ENCODE measurements at places on chromosomes 2 and 18.

DNA sequence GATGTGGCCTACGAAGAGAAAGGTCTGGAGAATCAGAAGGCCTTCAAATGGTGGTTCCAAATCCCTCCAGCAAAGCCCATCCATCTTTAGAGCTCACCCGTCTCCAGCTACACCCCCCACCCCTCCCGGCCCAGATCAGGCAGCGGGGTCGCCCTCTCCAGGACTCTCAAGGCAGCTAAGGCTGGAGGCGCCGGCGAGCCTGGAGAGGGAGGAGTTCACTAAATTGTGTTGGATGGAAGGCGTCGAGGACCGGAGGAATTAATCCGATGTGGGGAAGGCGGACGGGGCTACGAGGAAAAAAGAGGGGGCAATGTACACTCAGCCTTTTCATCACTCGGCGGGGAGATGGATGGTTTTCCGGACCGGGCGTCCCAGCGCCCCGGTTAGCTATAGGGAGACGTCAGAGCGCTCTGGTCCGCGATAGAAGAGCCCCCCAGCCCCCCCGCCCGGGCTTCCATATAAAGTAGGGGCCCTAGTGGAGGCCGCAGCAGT lies at the start of gene GRP:
GRP (plus strand) TSS at position 487 of the 492 bp plus-strand sequence. CDS start 108 bp downstream, outside the sequence.
- no peak for DNase-seq

- no peak for DNase-seq
These were observed 36.6 kb downstream of the KCNS3 start for GRCh38 chr2:17915099-17915498.

- no peak for DNase-seq
These were observed 35.7 kb upstream of the MPP4 start for GRCh38 chr2:201734111-201734510.

DNA sequence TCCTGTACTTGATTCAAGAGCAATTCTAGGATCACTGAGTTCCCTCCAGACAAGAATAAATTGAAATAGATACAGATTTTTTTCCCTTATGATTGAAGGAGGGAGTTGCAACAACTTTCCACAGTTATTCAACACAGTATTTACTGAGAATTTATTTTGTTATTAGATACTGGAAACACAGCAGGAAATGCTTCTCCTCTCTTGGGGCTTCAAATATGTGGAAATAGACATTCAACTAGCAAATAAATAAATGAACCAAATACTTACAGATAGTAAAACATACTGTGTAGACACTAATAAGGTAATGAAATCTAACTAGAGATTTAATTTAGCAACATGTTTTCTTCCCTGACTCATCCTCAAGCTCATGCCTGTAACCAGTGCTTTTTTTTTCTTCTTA lies 169.2 kb downstream of the LNPK start:
- no peak for DNase-seq

DNA sequence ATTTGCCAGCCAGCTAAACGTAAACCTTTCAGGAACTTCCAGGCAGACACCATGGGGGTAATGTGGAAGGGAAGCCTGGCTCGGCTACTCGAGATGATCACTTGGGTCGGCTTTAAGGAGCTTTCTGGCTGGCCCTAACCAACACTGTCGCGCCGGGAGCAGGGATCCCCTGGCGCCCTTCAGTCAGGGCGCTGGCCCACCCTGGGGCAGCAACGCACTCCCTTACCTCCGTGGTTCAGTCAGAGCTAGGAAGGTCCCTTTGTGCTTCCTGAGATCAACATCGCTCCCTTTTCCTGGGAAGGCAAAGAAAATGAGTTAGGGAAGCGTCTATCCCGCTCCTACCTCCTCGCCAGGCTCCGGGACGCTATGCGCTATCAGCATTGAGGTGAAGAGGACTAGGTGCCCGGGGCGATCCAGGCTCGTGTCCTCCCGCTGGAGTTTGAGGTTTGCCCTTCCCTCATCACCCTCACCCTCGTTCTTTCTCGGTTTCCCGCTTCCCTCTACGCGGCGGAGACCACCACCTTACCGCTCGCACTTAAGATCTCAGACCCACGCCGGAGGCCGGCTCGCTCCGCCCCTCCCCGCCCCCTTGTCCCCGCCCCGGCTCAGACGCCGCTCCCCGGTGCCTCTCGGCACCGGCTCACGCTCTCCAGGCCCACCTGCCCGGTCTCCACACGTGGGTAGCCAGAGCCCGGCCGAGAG lies 449 bp upstream of the ATRAID start:
- no peak for DNase-seq

GRCh38 chr2:152390837-152391236 lies 55.9 kb downstream of the FMNL2 start:
- DNase-seq: no peak

DNA sequence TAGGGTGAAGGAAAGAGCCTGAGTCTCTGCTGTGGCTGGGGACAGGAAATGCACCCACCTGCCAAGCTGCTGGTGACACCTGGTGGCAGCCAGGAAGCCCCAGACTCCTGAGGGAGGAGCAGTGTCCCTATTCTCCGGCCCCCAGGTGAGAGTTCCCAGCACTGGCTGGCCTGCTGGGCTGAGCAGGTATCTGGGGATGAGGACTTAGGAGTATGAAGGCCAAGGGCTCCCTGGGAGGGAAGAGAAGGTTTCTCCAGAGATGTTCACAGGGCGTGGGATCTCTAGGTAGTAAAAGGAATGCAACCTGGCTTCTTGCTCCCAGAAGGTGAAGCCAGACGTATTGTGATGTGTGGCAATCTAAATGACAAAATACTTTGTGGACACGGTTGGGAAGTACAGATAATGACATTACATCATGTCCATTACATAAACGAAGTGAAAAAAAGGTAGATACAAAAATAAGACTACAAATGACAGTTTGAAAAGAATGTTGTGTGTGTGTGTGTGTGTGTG lies 75.8 kb upstream of the SLC1A4 start:
- no peak for DNase-seq

DNA sequence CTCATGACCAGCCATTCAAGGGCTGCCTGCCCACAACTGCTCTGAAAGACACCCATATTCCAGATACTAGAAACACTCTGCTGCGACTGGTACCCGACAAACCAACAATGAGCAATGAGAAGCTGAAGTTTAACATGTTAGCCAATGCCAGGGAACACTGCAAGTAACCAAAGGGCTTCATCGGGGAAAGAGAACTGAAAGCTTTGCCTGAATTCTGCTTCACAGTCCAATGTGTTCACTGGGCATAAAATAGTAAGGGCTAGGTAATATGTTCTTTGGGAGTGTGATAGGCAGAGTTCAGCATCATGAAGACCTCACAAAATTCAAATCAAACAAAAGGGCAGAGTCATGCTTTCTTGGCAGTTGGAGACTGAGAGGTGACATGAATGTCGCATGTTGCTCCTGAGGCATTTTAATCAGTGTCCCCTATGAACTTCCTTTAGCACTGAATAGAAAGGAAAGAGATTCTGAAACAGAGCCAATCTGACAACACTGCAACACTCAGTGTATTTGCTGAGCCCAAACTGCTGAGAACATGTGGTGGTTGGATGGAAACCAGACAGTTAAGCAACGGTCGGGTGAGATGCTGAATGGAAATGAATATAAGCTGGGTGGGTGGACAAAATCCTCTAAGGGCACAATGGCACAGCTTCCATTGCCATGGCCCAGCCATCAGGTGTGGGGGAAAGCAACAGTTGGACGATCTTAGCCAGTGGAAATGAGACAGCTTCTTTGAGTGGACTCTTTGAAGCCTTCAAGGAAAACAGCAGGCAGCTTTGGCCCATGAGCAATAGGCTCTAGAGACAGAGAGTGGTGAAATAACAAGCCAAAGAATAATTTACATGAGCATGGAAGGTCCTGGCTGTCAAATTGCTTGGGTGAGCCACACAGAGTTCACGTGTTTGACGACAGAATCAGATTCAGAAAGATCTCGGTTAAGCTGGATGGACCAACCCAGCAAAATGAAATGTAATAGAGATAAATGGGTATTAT lies 277.5 kb downstream of the AFF3 start:
- DNase-seq: no peak

DNA sequence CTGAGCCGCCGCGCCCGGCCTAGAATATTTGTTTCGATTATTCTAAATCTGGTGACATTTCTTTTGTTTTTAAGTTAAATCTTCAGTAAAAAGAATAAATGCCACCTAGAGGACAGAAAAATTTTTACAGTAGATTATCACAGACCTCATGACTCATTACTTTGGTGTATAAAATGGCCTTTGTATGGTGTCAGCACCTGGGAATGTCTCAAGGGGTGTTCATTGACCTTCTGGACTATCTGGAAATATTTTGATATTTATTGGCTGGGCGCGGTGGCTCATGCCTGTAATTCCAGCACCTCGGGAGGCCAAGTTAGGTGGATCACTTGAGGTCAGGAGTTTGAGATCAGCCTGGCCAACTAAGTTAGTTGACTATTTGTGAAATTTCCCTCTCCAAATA lies 30.3 kb upstream of the SLC30A6 start:
- DNase-seq: no peak

DNA sequence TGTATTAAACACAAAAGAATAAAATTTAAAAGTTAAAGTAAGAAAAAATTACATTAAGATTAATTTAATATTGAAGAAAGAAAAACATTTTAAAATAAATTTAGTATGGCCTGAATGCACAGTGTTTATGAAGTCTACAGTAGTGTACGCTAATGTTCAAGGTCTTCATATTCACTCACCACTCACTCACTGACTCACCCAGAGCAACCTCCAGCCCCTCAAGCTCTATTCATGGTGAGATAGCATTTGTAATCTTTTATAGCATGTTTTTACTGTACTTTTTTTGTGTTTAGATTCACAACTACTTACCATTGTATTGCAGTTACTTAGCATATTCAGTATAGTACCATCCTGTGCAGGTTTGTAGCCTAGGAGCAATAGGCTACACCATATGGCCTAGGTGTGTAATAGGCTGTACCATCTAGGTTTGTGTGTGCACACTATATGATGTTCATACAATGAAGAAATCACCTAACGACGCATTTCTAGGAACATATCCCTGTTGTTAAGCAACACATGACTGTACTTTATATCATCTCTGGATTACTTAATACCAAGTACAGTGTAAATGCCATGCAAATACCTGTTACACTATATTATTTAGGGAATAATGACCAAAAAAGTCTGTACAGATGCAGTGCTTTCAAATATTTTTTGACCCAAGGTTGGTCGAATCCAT lies 144.0 kb upstream of the IL1R2 start:
- DNase-seq: no peak

DNA sequence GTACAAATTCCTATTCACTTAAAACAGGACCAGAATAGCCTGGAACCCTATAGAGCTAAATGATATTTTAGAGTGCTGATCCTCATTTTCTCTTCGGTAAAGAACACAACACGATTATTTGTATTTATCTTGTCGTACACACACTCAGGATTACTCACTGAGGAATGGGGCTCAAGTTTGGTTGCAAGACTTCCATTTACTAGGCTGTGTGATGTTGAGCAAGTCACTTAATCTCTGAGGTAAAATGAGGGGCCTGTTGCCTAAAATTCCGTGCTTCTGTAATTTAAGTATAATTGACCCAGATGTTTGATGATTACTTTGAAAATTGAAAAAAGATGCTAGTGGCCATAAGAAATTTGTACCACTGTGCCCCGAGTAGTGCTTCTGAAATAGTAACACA lies 42.6 kb upstream of the MAP4K3 start:
- DNase-seq: no peak

DNA sequence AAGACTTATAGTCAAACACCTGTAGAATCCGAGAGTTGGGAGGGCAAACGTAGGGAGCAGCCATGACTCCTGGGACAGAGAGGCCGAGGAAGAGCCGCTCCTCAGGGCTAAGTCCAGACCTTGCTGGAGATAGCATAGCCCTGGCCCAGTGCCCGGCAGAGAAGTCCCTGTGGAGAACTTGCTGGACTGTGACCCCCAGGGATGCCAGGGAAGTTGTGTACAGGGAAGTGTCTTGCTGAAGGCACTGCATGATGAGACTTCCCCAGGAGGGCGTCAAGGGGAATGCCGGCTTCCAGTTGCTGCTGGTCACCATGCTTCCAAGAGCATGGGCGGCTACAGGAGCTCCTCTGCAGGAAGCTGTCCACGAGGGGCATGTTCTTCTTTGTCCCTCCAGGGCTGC lies 8.6 kb upstream of the CNDP1 start:
- DNase-seq: no peak

DNA sequence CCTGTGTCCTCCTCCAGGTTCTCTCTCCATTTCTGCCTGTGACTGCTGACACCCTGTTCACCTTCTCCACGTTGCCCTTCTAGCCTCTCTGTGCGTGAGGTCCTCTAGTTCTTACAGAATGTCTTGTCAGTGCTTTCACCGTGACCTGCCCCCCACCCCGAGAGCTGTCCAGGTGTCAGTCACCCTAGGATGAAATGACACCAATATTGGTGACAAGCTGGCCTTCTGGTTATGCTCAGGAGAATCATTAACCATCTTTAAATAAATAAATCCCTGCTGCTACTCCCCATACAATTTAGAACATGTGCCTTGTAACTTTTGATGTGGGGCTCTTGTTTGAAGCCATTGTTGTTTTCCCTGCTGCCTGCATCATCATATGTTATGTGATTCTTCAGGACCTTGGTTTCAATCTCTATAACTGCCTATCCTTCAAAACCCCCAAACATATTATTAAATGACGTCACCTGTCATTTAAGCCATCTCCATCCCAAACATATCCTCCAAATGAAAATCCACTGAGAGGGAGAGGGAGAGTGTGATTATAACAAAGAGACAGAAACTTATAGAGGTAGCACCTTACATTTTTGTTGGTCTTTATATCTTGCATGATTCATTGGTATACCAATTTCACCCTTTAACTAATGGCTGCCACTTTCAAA lies 496.3 kb downstream of the PARD3B start:
- no peak for DNase-seq

- DNase-seq: no peak
These were observed 1.6 kb downstream of the ABCA12 start for GRCh38 chr2:215136669-215137328.

GRCh38 chr2:68371581-68371980 lies 6.5 kb downstream of the PLEK start:
- no peak for DNase-seq

GRCh38 chr2:148974095-148974494 lies 64.4 kb upstream of the LYPD6B start:
- no peak for DNase-seq

DNA sequence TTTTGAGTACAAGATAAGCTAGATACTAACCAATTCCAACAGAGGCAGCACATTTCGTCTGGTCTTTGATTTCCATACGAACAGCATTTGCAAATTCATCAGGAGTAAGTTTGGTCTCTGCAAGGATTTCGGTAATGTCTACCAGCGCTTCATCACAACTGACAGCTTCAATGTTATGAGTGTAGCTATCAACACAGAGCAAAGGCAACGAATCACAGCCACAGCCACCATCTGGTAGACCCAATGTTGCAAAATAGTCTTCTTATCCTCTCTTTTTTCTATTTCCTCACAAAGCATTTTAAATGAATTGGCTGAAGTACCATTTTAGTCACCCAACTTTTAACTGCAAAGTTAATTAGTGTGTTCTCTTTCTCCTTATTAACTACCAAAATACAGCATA lies 68.3 kb downstream of the REV1 start:
- DNase-seq: no peak

GRCh38 chr18:58578835-58579560 lies 49.9 kb downstream of the ALPK2 start:
- no peak for DNase-seq

GRCh38 chr2:33484042-33484621 lies 7.7 kb downstream of the RASGRP3 start:
- no peak for DNase-seq

- DNase-seq: no peak
These were observed 266.6 kb upstream of the CYP26B1 start for GRCh38 chr2:72414137-72414760.
